ENCODE measurements at places on chromosomes 1 and 21.

DNA sequence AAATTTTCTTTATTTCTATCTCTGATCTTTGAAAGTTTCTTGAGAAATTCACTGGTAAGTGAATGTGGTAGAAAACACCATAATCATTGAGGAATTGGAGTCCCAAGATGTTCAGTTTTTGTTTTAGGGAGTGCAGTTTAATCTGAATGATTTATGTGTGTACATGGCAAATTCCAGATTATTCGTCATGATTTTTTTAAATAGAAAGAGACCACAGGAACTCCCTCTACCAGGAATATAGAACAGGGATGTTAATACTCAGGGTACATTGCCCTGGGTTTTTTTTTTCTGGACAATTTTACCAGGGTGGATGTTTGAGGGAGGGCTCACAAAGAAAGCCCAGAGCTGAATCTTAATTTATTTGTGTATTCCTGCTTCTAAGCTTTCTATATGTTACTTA lies 109.0 kb downstream of the VPS13D start:
- no peak for DNase-seq

DNA sequence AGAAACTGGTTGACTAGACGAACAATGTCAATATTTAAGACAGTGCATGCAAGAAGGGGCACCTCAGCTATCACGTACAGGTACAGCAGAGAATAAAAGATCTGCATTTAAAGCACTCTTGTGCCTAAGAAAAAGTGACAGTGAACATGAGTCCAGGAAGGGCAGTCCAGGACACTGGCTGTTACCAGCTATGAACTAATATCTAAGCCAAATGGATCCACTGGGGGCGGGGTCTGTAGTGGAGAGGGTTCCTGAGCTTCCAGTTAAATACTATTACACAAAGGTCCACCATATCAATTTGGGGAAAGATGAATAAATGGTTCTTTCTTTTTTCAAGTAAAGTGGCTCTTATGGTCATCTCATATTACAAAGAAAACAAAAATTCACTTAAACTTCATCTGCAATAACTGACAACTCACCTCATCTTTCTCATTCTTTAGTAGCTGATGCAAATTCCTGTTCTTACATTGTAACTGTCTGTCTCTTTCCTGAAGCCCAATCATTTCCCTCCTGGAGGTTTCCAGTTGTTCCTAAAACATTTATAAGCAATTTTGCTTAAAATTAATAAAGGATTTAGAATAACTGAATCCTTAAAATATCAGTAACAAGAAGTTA lies 24.5 kb downstream of the SSX2IP start:
- DNase-seq: no peak

DNA sequence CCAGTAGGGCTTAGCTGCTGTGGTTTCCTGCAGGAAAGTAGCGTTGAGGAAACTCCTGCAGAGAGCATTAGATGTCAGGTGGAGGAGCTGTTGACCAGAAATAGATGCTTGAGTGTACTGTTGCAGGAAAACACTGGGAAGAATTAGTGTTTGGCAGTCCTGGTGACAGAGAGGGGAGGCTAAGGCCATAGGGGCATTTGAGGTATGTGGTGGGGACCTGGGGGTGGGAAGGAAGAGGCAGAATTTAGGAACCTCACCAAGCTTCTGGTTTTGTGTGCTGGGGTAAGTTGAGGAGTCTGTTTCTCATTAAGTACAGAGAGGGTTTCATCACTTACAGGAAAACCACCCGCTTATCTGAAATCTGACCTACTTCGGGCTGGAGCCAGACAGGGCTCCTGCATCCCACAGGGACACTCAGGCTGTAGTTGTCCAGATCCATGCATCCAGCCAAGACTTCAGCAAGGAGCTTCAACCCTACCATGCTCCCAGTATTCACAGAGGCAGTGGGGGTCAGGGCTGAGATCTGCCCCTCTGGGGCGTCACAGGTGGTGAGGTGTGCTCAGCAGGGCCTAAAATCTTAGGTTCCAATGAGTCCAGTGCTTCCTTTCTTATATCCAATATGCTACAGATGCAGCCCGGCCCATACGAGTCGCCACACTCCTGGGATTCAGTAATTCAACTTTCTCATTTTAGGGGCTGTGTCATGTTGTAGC lies 15.1 kb downstream of the SH2D2A start:
- DNase-seq: no peak

DNA sequence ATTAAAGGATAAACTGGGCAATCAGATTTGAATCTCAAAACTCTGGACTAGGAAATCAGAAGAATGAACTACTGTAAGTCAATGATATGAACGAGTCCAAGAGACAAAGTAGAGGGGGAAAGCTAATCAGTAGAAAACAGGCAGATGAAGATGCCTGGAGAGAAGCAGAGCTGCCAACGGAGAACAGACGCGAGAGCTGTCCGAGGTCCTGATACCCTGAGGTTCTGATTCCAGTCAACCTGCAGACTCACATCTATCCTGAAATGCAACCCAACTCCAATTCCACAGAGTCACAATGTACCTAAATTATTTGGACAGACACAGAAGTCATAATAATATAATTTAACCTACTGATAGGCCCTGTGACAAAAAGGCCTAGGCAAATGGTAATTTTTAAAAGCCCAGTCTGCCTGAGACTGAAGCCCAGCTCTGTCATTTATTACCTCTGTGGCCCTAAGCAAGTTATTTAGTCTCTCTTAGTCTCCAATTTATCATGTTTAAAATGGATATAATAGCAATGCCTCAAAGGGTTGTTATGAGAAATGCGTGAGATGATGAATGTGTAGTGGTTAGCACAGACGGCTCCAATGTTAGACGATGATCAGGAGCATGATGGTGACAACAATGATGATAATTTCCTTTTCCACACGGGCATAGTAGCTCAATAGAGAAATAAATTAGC lies 33.4 kb downstream of the RGS7 start:
- DNase-seq: no peak

- DNase-seq: no peak
Observed at GRCh38 chr1:95584315-95584714, 350.3 kb downstream of the RWDD3 start.

DNA sequence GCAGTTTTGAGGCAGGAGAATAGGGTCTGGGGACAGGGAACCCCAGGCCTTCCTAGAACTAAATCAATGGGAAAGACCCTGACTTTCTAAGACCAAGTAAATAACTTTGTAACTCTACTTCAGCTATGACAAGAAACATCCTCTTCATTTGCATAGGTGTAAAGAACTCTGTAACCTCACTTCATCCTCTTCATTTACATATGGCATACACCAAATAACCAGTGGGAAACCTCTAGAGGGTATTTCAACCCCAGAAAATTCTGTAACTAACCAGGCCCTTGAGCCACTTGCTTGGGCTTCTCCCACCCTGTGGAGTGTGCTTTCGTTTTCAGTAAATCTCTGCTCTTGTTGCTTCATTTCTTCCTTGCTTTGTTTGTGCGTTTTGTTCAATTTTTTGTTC lies 495.6 kb downstream of the SIPA1L2 start:
- DNase-seq: no peak

- DNase-seq: no peak
Observed at GRCh38 chr1:243379706-243380105, 123.9 kb downstream of the SDCCAG8 start.

GRCh38 chr1:57134803-57135202 lies 169.0 kb upstream of the C8B start:
- no peak for DNase-seq

DNA sequence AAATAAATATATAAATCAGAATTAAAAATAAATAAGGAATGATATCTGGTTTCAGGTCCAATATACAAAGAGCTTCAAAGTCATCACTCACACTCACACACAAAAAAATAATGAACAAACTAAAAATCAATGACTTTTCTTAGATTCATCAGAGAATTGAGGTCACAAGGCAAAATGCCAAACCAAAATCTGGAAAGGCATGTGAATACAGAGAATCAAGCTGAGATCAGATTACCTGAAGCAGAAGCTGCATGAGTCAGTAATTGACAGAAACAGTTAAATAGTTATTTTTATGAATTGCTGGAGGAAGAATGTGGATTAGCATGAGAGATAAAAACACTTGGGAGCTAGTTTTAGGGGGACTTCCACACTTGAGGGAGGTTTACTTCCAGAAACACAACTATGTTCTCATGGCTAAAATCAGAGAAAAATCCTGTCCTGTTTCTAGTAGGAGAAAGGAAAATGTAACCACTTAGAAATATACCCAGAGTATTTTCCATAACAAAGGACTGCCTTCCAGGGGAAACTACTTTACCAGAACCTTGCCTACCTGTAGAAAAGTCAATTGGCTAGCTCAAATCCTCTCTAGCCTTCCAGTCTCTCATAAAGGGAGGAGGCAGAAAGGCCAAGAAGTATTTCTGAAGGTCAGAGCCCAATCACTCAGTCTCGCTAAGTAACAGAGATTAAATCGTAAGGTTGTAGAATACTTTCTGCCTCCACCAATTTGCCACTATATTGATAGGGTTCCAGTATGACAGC lies 536.6 kb upstream of the NR5A2 start:
- no peak for DNase-seq

DNA sequence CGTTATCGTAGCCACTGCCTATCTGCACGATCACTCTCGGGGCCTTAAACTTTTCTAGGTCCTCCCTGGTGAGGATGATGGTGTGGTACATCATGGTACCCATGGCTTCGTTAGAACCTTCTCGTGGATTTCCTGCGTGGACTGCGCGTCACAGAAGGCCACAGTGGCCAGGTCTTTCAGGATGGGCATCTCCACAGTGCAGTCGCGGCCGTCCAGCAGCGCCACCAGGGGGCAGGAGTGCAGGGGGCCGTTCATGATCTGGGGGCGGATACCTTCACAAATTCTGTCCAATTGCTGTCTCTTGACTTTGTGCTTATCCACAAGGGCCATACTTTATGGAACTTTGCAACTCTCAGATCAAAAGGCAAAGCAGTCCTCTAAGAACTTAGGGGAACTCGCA lies 69.6 kb downstream of the WLS start:
- no peak for DNase-seq

- DNase-seq: no peak
Observed at GRCh38 chr1:201365251-201365650, 12.2 kb downstream of the TNNT2 start.

DNA sequence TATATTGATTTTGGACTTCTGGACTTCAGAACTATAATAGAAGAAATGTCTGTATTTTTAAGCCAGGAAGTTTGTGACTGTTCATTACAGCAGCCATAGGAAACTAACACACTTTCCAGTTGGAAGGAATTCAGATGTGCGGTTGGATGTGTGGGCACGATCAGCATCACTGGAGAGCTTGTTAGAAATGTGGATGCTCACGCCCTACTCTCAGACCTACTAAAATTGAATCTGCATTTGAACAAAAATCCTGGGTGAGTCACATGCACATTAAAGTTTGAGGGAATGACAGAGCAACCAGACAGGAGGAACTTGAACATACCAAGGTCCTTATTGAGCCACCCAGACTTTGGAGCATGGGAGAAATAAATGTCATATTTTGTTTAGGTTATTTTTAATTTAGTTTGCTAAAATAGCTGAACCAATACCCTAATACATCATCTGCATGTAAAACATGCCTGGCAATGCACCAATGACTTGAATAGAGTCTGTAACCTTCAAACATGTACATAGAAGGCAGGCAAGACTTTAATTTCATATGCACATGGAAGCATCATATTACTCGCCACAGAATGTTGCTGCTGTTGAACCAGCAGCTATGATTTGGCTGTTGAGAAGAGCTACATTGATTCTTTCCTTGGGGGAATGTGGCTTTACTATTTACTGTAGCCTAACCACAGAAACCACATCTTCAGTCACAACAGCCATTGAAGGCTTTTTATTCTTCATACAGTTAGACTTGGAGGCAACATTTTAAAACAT lies 346.2 kb downstream of the BARHL2 start:
- DNase-seq: no peak

DNA sequence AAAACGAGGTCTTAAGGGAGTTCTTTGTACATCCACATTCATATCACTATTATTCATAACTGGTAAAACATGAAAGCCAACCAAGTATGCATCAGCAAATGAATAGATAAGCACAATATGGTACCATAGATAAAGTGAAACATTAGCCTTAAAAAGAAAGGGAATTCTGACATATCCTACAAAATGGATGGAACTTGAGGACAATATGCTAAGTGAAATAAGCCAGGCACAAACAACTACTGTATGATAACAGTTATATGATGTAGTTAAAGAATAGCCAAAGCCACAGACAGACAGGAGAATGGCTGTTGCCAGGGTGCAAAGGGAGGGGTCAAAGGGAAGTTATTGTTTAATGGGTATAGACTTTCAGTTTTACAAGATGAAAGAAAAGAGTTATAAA lies 148.9 kb downstream of the EIF4G3 start:
- no peak for DNase-seq

DNA sequence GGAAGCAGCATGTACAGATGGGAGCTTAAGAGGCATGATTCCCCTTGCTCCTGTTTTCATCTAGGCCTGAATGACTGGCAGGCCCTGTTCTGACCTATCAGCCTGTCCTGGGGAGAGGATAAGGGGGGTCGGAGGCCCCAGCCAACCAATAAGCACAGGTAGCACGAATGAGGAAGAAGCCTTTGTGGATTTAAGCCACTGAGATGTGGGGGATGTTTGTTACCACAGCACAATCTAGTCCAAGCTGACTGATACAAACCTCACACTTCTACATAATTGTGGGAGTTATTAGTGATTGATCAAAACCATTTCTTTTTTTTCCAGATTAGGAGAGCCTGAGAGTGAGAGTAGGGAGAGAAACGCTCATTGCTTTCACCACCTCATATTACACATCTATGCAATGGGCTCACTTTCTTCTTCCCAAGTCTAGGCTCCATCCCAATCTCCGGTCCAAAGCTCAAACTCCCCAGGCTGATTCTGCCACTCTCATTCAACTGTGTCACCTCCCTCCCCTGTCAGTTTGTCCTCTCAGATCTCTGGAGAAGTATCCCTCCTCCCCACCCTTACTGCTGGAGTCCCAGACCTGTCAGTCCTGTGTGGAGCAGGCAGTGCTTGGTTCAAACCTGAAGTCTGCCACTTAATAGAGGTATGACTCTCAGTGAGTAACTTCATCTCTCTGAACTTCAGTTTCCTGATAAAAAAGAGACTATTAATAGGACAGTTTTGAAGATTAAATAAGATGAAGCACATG lies 220.5 kb downstream of the PTPRU start:
- no peak for DNase-seq

GRCh38 chr1:208534599-208534897 lies 290.4 kb upstream of the PLXNA2 start:
- DNase-seq: no peak

GRCh38 chr1:203508463-203509073 lies 14.6 kb downstream of the OPTC start:
- DNase-seq: no peak

GRCh38 chr1:106378261-106378660 lies 678.2 kb upstream of the PRMT6 start:
- no peak for DNase-seq
